Thyroid gland (tissue), 4 donors: ENCODE measurements at places on chromosomes 2 and 18.
A peak's percentile ranks its signal among the peaks of the same experiment; 100 is the strongest.

DNA sequence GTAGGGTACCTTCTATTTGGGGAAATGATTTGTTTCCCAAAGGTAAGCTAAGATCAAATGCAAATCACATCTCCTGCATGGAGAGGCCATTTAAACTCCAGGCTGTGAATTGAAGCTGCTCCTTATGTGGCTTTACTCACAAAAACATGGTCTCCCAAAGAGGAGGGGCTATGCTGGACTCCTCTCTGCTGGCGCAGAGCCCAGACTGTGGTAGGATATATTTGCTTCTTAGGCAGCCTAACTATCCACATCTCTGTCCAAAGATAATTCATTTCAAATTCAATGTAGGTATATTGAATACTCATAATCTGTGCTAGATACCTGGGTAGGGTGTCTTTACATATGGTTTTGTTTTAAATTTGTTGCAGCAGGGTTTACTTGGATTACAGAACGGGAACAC is 358.5 kb downstream of the ALK start:
- DNase-seq = no peak

GRCh38 chr2:10647441-10647840 is 42.3 kb downstream of the NOL10 start:
- no peak for DNase-seq

GRCh38 chr2:205361970-205362369 is 320.3 kb upstream of the NRP2 start:
- no peak for DNase-seq

- no peak for DNase-seq
Observed at GRCh38 chr2:8598295-8599165, 83.3 kb upstream of the ID2 start.

DNA sequence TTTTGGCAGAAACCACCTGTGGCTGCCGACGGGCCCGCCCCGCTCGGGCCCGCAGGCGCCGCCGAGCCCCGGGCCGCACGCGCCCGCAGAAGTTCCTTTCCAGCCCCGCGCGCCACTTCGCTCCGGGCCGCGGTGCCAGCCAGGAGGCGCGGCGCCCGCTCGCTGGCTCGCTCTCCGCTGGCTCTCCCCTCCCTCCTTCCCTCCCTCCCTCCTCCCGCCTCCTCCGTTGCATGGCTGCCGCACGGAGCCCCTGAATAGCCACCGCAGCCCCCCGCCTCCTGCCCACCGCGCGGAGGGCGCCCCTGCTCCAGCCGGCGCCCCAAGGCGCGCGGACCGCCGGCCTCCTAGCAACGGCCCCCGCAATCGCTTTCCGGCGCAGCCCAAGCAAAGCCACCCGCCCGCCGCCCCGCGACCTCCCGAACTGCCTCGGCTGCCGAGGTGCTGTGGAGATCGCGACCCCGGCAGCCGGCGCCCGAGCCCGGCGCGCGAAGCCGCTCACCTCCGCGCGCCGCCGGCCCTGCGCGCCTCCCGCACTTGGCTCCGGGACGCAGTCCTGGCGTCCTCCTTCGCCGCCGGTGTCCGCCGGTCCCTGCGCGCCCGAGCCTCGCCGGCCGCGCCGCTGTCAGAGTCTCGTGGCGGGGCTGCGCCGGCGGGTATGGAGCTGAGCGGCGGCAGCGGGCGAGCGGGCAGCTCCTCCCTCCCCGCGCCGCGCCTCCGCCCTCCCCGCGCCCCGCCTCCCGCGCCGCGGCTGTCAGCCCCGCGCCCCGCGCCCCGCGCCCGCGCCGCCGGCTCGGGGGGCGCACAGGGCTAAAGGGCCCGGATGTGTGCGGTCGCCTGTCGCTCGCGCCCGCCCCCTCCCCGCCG is at the start of gene ZBTB7C:
ZBTB7C (minus strand) TSS at position 657 of the 864 bp plus-strand sequence.
- peak; percentile 68 for DNase-seq

- DNase-seq = no peak
Observed at GRCh38 chr2:239876271-239876947, 148.7 kb downstream of the NDUFA10 start.

- DNase-seq = no peak
Observed at GRCh38 chr2:173272849-173273248, 81.8 kb upstream of the CDCA7 start.

- DNase-seq = no peak
Observed at GRCh38 chr2:74149247-74149525, 1.5 kb upstream of the BOLA3 start.

DNA sequence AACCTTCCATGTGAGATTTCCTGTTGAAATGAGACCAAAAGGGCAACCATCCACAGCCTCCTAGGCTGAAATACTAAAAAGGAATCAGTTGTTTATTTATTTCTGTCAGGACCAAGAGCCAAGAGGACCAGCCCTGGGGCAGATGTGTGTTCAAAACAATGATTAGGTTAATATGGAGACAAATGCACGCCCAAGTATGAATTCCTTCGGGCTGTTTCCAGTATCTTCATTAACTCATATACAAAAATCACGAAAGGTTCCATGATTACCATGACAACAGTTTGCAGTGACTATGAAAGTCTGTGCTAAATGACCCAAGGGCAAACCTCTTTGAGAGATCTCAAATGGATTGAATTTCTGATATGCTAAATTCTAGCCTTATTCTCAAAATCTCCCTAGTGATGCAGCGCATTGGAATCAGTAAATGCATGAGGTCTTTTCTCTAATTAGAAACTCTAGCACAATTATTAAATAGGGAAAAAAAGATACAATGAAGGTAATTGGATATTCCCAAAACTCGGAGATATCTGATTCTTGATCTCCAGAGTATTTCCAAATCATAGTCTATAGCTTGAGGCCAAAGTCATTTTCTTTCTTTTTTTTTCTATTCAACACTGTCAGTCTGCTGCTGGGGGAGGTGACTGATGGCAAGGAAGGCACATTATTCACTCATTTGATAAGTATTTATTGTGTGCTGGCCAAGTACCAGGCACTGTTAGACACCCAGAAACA is 35.6 kb downstream of the VIT start:
- no peak for DNase-seq

DNA sequence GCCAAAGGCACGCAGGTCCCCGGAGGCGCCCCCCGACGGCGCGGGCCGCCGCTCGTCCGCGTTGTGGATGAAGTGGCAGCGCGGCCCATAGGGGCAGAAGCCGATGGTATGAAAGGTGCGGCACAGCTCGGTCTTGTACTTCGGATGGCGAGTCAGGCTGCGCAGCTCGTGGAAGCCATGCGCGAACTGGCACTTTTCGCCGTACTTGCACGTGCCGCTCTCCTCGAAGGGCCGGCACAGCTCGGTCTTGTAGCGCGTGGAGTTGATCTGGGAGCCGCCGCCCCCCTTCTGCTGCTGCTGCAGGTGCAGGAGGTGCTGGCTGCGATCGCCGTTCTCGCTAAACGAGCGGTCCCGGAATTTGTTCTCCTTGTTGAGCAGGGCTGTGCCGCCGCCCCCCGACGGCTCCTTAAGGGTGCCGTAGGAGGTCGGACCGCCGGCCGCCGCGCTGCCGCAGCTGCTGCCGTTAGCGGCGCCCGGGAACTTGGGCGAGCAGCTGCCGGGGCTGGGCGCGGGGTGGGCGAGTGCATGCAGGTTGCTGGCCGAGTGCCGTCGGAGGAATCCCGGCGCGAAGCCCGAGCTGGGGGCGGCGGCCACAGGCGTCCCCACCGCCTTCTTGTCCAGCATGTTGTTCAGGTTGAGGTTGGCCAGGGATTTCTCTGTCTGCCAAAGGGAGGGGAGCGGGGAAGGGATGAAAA is 1.2 kb downstream of the ZFP36L2 start:
- peak; percentile 49 for DNase-seq

GRCh38 chr2:11520092-11520693 is 13.7 kb upstream of the GREB1 start:
- no peak for DNase-seq

GRCh38 chr2:113838744-113839444 is 51.0 kb upstream of the ACTR3 start:
- DNase-seq = no peak

- no peak for DNase-seq
Observed at GRCh38 chr2:189285349-189285748, 105.8 kb upstream of the COL5A2 start.

- peak; percentile 67 for DNase-seq
Observed at GRCh38 chr2:42101206-42102023, 53.6 kb downstream of the PKDCC start.

GRCh38 chr2:218398437-218399390 is 954 bp upstream of the CTDSP1 start:
- peak; percentile 88 for DNase-seq

DNA sequence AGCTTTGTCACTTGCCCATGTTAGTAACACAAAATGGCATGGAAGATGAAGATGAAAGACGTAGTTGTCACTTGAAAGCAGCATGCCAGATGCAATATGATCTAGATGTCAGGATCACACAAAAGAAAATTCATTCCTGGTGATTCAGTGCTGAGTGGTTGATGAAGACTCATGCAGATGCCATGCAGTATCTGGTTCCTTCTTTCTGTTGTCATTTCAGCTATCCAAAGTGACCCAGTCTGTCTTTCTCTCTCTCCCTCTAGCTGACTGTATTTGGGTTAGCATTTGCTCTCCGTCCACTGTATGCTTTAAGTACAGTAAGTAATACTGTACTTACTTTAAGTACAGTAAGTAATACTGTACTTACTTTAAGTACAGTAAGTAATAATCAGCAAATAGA is 50.4 kb downstream of the TTN start:
- DNase-seq = no peak

DNA sequence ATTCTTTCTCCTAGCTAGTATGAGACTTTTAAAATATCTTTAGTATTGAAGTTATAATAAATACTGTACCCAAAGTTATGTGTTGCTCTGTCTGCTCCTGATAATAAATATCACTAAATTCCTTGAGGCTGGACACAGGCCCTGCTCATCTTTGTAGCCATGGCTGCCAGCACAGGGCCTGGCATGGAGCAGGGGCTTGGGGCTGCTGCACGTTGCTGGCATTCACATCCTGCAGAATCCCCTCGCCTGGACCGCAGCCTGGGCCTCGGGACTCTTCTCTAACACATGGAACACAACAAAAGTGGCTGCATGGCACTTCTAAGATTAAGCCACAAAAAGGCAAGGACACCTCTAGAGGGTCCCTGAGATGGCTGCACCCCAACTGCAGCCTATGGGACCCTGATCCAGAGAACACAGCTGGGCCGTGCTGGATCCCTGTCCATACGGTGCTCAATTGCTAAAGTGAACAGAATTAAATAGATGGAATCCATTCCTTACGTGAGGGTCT is 477.5 kb upstream of the MYT1L start:
- DNase-seq = no peak

DNA sequence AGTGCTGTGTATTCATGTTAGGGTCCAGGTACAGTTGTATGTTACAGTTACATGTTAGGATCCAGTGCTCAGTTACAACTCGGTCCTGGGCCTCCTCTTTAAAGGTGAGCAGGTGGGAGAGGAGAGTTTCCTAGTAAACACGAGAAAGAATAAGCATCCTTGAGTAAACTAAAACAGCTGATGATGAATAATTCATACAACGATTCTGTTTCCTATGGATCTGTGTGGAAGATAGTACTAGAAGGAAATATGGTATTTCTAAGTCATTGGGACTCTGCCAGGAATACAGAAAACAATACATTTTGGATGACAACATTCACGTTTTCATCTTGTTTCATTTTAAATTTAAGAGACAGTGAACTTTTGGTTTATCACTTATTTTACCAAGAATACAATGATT is 29.5 kb downstream of the SNTG2 start:
- DNase-seq = no peak

- DNase-seq = no peak
Observed at GRCh38 chr2:3399829-3400228, 20.3 kb downstream of the TRAPPC12 start.

DNA sequence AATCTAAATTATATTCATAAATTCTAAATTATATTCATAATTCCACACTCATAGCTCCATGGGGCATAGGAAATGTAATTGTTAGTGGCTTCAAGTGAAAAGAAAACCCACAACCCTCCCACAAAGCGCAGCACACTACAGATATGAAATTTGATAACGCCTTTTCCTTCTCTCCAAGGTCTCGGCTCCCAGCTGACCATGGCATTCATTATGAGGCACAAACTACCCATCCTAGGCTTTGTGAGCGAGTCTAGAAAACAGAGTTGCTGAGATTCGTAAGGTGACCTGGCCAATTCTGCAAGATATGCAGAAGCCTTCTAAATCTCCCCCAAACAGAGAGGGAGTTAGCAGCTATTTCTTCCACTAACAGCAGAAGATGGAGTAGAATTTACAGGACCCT is 5.4 kb downstream of the NPPC start:
- DNase-seq = no peak

DNA sequence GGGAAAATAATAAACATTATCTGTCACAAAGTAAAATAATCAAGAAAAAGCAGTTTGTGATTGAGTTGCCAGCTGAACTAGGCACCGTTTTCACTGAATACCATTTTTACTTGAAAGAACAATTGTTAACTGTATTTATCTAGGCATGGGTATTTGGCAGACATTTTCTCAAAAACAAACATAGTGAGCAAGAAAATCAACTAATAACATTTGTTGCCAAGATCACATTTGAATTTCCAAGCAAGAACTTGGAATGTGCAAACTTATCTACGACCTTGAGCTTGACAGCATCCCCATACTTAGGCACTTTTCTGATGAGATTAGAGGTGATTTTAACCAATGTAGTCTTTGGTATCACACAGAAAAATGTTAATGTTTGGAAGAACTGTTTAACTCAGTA is 16.7 kb downstream of the SS18 start:
- DNase-seq = no peak

DNA sequence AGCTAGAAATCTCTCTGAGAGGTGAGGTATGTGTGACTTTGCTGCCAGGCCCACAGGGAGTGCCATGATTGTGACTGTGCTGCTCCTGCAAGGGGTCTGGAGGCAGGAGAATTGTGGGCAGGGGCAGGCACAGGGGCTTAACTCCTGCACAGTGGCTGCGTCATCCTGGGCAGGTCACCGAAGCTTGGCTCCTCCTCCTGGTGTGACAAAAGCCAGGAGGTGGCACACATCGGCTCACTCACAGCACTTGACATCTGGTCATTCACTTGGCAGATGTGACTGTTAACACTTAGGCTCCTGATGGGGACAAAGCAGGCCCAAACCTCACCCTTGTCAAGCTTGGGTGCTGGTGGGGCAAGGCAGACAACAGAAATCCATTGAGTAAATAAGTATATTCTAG is 36.4 kb upstream of the GLI2 start:
- DNase-seq = no peak

DNA sequence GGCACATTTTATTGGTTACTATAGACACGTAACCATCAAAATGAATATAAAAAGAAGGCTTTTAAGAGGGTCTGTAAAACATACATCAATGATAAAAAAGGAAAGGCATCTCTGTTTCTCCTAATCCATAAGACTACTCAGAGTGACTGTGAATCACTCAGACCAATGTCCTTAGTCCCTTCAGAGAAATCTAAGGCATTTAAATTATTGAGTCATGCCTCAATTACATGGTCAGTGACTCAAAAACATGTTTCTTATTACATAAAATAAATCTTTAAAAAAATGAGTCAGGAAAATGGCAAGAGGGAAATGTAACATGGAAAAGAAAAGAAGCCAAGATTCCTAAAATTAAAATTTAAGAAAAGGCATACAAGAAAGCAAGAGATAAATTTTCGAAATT is 146.6 kb downstream of the ERBB4 start:
- DNase-seq = no peak

GRCh38 chr18:52337276-52337675 is 2.7 kb upstream of the DCC start:
- DNase-seq = no peak

GRCh38 chr2:206031162-206031784 is 54.7 kb downstream of the INO80D start:
- no peak for DNase-seq
